ENCODE measurements at places on chromosomes 2 and 18.
A peak's percentile ranks its signal among the peaks of the same experiment; 100 is the strongest.

GRCh38 chr2:173075056-173075780 lies 428 bp upstream of the MAP3K20 start:
- no peak for DNase-seq

GRCh38 chr2:13682540-13683272 lies 949.8 kb upstream of the LRATD1 start:
- DNase-seq: no peak

GRCh38 chr2:138713504-138713903 lies 66.7 kb downstream of the NXPH2 start:
- DNase-seq: peak; percentile 79

- no peak for DNase-seq
These were observed 20.8 kb upstream of the TUBB6 start for GRCh38 chr18:12287131-12287681.

- no peak for DNase-seq
These were observed 96.0 kb downstream of the HNMT start for GRCh38 chr2:138060301-138060635.

DNA sequence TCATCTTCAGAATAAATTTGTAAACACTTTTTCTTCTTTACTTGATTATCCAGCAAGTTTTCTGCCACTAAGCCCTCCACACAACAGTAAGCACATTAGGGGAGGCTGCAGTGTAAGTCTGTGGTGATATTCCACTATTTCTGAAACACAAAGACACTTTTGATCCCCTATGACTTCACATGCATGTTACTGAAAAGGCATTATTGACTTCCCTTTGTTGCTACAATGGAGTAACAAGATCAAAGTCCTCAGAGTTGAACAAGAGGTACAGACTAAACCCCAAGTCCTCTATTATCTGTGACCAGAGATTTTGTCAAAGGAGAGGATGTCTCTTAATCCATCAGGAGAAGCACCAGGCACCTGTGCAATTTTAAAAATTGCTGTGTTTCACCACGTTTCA lies 157.9 kb downstream of the CD226 start:
- no peak for DNase-seq

DNA sequence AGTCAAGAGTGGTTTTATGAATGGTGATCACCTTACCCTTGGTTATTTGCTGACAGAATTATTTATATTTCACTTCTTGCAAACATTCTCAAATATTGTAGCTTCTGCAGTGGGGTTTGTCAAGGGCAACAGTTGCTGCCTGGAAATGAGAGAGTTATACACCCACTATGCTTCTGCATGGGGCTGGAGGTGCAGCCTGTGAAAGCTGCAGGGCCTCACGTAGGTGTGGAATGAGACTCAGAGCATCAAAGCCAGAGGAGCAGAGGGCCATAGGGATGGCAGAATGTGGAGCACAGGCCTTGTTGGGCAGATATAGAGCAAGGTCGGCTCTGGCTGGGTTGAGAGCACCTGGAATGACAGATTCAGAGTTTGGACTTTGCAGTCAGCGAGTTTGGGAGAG lies 128.2 kb downstream of the ARHGEF4 start:
- DNase-seq: no peak

- DNase-seq: no peak
These were observed 438.4 kb upstream of the KLHL29 start for GRCh38 chr2:22946553-22946952.

- no peak for DNase-seq
These were observed 1090.2 kb upstream of the PIK3C3 start for GRCh38 chr18:40864846-40865245.

DNA sequence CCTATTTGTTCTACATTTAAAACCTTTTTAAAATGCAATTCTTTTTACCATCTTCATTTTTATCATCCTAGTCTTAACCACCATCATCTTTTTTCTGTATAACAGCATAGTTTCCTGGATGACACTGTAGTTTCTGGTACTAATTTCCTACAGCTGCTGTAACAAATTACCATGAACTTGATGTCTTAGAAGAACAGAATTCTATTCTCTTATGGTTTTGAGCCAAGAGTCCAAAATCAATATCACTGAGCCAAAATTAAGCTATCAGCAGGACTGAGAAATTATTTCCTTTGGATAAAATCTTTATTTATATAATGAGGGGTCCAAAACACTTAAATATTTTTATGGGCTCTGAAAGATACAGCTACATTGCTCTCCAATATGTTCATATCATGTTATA lies 539.3 kb downstream of the METTL4 start:
- no peak for DNase-seq

DNA sequence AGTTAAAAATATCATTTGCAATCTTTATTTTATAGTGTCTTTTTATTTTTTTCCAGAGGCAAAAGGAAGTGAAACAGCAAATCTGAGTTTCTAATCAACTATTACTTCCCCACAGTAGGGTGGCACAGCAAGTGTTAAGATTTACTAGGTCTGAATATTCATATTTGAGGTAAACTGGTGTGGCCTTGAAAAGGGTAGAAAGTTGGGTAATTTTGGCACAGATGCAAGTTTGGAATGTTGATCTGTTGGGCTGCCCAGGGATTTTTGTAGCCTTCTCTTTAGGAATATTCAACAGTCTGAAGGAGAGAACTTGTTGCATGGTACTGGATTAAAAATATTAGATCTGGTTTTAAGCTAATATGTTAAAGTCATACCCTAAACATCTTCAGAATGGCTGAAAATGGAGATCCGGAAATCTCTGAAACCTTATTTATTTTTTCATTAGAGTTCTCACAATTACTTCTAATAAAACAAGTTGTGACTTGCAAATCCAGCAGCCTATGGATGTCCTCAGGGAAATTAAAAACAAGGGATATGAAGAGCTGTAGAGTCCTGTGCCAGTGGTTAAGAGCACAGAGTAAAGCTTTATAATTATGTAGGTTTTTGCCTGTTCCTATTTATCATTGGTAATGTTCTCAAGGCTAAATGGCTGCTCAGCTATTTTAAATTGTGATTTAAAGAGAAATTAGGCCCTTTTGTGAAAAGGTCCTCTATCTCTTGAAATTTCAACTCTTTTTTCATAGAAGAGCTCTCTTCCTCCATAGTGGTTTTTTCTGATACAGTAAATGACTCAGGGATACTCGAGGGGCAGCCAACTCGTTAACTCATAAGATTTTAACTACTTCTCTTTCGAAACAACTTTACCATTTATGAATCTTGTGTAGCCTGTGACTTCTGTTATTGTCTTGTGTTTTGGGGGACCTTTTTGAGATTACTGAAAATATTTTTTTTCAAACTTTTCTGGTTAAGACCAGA lies 11.0 kb downstream of the TANK start:
- DNase-seq: no peak
